ENCODE measurements at places on chromosomes 5 and 9.
A peak's percentile ranks its signal among the peaks of the same experiment; 100 is the strongest.

- DNase-seq: no peak
These were observed 60.4 kb upstream of the ERCC6L2 start for GRCh38 chr9:95815133-95815532.

- DNase-seq: no peak
These were observed 56.5 kb downstream of the JAK2 start for GRCh38 chr9:5041390-5042115.

GRCh38 chr5:111131356-111131755, 39.2 kb downstream of the WDR36 start:
- no peak for DNase-seq

GRCh38 chr9:34376596-34377403, at the start of gene MYORG:
TSS of gene MYORG (minus strand) at chr9:34376898. CDS start at chr9:34372943, 3,955 bp downstream.
- DNase-seq: peak; percentile 92

All from activated T-cell treated with anti-CD3 and anti-CD28 coated beads for 1 hour (primary cell).